ENCODE measurements at places on chromosomes 2 and 18.

- DNase-seq = no peak
Measured at GRCh38 chr18:10231220-10231619, 223.2 kb upstream of the APCDD1 start.

- DNase-seq = no peak
Measured at GRCh38 chr18:49788327-49788898, 24.9 kb downstream of the ACAA2 start.

GRCh38 chr2:226831266-226831665 lies 4.6 kb upstream of the RHBDD1 start:
- DNase-seq = no peak

- no peak for DNase-seq
Measured at GRCh38 chr2:39128919-39129391, 8.1 kb upstream of the SOS1 start.

GRCh38 chr2:71778514-71778913 lies 325.2 kb downstream of the DYSF start:
- DNase-seq = peak; percentile 37

DNA sequence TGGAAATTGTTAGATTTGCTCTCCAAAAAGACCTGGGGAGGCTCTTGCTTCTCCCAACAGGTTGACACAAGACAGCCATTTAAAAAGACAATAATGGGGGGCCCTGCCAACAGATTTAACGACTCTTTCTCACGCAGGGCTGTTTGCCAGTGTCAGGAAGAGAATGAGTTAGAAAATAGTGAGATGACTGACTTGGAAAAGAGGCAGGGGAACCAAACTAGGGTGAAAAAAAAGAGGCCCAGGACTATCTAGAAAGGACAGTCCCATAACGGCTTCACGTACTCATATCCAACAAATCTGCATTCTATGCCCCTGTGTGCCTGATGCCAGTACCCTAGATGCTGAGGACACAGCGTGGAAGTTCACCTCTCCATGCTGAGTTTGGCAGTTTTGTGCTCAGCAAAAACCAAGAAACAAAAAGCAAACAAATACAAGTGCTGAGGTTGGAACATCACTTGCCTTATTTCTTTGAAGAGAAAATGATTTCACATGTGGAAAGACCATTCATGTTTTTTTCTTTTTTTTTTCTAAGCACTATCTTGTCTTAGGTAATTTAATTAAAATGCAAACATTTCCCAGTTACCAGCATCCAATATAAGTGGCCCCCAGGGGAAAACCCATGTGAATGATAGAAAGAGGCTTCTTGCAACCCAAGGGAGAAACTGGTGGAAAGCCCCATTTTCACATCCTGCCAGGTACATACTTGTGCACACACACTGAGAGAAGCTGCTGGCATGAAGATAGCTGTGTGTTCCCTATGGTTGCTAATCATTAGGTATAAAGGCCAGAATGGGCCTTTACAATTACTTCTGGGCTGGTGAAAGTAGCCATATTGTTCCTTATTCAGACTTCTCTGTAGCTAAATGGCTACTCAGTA lies 10.6 kb upstream of the WIPF1 start:
- no peak for DNase-seq

DNA sequence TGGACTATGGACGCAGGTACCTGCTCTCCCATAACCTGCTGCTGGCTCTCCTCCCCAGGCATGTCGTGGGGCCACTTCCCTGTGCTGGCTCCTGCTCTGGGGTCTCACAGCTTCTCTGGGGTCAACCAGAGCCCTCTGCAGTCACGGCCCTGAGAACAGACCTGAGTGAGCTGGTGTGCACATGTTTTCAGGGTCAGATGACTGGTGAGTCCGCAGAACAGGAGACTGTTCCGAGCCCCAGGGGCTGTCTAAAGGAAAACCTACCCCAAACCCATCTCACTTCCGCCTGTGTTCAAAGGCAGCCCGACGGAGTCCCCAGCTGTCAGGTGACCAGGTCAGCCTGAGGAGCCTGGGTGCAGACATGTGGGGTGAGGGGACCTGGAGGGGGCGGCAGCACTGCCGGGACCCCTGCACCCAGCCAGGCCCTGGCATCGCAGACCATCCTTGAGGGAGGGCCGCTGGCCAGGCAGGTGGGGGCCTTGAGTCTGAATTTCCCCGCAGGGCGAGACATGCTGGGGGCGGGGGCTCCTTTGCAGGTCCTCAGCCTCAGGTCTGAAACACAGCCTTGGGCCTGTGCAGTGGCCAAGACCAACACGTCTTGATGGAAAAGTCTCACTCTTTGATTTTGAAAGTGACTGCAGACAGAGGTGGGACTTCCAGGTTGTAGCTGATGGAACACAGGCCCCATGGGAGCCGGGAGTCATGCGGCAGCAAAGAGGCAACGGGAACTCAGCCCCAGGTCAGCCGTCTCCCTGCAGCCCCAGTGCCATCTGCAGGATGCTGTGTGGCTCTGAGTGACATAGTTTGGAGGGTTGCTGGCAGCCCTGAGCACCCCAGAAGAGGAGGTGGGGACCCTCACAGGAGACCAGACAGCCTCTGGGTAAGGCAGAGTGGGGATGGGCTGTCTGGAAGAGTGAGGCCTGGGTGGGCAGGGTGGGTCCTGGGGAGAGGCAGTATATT lies 65.3 kb downstream of the TWIST2 start:
- no peak for DNase-seq

DNA sequence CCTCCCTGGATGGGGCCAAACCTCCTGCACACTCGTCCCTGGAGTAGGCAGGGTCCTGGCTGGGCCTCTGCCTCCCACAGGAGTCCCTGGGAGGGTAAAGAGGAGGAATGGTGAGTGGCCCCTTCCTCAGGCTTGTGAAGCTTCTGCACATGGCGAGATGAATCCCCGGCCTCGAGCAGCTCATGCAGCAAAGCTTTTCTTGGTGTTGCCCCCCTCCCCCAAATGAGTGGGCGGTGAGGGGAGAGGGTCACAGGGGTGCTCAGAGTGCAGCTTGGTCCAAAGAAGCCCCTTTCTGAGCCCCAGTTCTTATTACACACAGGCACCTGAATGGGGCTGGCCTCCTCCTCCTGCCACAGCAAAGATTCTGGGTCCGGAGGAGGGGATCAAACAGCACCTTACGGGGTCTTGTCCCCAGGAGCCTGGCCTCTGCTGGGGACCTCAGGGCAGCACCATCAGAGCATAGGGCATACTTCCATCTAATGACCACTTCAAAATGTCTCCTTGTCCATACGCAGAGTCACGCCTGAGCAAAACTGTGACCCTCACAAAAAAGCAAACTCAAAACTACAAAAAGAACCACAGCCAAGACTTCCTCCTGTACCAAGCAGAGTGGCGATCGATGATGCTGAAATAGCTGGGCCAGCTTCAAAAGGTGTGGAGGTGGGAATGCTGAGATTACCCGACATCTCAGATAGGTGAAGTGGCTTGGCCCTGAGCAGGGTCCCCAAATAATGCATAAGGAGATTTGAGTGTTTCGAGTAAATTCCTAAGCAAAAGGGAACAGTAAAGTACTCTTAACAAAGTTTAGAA lies 148.4 kb upstream of the TWIST2 start:
- peak; percentile 31 for DNase-seq

DNA sequence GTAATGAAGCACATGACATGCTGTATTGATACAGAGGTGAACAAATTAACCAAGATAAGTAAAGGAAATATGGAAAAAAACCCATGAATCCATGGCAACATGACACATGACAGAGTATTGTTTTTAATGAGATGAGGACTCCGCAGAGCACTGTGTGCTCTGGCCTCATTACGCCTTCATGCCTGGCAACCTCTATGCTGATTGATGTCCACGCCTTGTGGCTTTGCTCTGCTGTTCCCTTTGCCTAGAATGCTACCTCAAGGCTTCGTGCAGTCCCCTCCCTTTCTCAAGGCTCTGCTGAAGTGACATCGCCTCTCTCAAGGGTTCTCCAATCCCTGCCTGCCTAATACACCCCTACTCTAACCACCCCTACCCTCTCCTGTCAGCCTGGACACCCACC lies 8.4 kb downstream of the SIGLEC15 start:
- DNase-seq = no peak

- DNase-seq = peak; percentile 80
Measured at GRCh38 chr2:158011055-158011771, 90.5 kb upstream of the UPP2 start.

- DNase-seq = no peak
Measured at GRCh38 chr2:226618875-226619605, 180.6 kb downstream of the IRS1 start.

DNA sequence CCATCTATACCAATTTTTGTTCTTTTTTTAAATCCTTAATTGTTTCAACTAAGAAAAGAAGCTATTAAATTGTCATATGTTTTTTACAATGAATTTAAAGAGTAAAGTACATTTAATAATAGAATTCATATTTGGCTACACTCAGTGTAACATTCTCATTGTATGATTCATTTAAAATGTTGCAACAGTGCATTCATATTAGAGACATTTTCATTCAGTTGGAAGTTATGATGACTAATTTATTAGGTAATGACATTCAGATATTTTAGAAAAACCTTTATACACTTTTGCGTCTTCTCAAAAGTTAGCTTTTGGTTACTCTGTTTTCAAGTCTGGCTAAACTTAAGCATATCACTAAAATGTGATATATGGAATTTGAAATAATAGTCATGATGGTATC lies 887.5 kb upstream of the NRXN1 start:
- DNase-seq = no peak

- DNase-seq = no peak
Measured at GRCh38 chr2:47303341-47304148, 99.4 kb upstream of the MSH2 start.

- DNase-seq = peak; percentile 53
Measured at GRCh38 chr2:121333834-121334558, 49.0 kb upstream of the TFCP2L1 start.

- DNase-seq = no peak
Measured at GRCh38 chr2:233464056-233464455, 102.5 kb downstream of the USP40 start.

GRCh38 chr2:64040161-64040560 lies 20.9 kb upstream of the VPS54 start:
- no peak for DNase-seq

DNA sequence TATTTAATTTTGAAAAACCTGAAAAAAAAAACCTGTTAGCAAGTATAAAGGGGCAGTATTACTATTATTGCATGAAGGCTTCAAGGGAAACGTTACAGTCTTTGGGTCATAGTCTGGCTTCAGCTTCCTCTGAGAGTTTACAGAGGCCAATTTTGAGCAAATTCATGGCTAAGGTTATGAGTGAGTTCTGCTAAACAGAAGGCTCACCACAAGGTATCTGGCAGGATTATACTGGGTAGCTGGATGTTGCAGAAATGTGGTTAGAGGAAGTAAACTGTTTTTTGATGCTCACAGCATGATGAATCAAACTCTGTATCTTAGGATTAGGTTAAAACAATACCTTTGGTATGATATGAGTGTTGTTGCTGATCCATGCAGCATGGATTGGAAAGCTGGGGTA lies 9.3 kb downstream of the MRPL19 start:
- DNase-seq = no peak

DNA sequence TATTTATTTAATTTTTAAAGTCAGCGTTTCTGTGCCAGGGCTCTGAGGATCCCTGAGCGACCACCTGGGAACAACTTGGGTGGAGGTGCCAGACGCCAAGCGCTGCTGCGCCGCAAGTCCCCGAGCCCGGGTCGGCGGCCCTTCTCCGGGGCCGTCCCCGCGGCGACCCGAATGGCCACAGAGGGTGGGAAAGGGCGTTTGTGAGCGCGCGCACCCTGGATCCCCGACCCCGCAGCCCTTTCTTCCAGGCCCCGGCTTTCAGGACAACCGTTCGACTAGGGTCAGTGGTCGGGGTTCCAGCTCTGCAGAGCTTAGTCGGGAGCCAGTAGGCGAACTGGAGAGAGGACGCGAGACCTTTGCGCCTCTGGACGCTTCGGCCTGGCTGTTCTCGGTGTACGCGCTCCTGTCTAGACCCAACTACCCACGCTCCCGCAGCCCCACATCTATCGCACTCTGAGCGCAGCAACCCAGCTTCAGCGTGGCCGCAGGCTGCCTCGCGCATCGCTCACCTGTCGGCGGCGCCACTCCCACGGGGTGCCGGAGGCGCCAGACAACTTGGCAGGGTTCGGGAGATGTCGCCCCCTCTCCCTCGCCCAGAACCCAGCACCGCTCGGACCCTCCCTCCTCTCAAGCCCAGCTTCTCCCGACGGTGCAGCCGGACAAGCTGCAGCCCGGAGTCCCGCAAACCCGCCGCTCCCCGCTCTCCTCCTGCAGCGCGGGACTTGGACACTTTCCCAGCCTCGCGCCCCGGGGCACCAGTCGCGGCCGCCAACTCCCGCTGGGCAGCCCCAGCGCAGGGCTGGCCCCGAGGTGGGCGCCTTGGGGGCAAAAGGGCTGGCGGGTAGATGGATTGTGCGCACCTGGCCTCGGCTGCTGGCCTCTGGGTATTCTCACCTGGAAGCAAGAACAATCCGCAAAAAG lies 758 bp downstream of the LYPD1 start:
- DNase-seq = peak; percentile 71

- DNase-seq = peak; percentile 81
Measured at GRCh38 chr2:111946294-111947114, 48.1 kb downstream of the MERTK start.

DNA sequence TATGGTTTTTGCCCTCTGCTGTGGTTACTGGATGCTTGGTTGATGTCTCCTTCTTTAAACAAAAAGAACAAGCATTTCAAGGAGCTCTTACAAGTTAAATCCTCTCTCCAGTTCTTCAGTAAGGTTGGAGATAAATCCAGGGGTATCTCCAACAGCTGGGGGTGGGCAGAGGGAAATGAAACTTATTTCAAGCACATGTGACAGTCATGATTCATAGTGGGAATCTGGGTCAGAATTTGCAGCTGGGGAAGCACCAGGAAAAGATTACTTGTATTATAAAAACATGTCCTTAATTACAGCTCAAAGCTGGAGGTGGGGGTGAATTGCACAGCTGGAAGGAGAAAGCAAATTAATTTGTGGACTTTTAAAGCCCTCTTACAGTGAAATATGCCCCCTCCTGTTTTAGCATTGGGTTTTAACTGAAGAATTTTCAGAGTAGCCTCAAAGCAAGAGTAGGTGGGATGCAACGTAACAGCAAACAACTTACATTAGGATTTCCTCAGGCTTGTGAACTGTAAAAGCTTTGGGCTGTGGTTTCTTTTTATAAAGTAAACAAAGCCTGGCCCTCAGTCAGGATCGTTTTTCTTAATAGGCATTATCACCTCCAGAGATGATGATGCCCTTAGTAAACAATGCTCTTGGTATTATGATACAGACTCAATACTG lies 596.4 kb downstream of the NYAP2 start:
- no peak for DNase-seq

DNA sequence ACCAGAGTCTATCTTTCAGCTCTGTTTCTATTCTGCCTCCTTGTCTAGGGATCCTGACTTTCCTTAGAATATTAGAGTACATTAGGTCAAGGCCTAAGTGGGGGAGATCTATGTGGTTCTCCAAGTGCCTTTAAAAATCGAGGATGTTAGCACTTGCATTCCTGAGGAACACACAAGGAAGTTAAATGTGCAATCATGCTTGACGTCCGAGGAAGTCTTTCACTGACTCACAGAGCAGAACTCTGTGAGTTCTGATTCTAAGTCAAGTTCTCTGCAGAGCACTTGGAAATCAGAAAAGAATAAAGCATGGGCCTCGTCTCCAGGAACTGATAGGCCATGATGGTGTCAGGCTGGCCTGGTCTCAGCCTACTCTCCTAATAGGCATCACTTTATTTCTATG lies 17.2 kb downstream of the FHOD3 start:
- no peak for DNase-seq

Data from islet precursor cell (in vitro differentiated cells).